ENCODE measurements at places on chromosomes 6 and 20. TPM values are rescaled to one million over a fixed set of nuclear protein-coding genes. Genes with fewer than 3 reads are reported as not detected.

DNA sequence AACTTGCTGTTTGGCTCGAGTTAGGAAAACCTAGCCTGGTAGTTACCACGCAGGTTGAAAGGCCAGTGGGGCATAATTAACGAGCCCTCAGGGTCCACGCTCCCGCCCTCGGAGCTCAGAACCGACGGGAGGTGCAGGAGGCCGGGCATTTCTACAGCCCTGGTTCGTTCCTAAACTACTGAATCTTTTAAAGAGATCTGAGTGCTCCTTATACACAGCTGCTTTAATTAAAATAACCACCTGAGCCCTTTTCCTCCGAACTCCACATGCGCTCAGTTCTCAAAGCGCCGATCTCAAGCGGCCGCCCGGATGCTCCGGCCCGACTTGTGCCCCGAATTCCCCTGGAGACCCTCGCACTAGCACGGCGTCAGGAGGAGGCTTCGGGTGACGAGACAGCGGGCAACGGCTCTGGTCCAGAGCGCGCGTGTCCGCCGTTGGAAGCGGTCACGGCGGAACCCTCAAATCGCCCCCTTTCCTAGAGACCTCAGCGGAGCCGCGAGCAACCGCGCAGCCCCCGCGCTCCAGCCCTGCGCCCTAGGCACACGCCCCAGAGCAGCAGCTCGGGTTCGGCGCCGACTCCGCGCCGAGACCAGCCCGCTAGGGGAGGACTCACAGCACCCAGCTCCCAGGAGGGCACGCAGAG, 397 bp downstream of the WDR27 start:
- DNase-seq, result no peak

DNA sequence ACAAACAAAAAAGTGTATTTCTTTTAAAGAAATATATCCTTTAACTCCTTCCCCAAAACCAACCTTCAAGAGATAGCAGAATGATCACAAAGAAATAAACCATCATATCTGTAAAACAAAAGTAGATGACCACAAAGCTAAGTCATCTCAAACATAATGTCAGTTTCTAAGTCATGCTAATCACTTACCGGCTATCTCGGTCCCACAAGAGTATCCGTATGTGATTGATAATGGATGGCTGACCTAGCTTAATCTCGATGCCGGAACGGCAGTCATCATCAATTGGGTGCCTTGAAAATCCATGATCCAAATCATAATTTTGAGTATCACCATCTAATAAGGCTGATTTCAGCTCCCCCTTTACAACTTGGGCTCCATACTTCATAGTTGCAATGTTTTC, 59.7 kb downstream of the BTBD9 start:
- no peak for DNase-seq

Gene CDSN
- not detected for total RNA-seq

Gene SAMD5
- total RNA-seq, result 0.87 TPM

Gene MEI4
- total RNA-seq, result not detected

DNA sequence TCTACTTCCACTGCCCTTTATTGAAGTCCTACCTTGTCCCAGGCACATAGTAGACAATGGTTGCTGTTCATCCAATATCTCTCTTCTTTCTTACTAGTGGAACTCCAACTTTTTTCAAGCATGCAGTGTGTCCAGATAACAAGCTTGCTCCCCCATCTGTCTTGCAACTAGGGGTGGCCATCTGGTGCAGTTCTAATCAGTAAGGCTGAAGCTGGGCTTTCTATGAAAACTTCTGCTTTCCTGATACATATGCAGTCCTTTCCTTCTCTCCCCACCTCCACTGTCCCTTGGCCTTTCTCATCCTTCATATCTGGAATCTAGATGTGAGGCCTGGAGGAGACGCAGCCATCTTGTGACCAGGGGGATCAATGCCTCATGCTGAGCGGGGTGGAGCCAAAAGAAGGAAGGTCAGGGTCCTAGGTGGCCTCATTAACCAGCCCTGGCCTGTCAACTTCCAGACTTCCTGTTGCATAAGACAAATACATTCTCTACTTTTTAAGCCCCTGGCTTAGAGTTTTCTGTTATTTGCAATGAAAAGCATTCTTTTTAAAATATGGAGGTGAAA, 59.6 kb upstream of the ZFP64 start:
- no peak for DNase-seq

Gene UNC93A
- total RNA-seq, result not detected

Gene ASIP
- total RNA-seq, result not detected

- peak; percentile 66 for DNase-seq
Measured at GRCh38 chr6:168526841-168527281, 85.9 kb downstream of the SMOC2 start.

DNA sequence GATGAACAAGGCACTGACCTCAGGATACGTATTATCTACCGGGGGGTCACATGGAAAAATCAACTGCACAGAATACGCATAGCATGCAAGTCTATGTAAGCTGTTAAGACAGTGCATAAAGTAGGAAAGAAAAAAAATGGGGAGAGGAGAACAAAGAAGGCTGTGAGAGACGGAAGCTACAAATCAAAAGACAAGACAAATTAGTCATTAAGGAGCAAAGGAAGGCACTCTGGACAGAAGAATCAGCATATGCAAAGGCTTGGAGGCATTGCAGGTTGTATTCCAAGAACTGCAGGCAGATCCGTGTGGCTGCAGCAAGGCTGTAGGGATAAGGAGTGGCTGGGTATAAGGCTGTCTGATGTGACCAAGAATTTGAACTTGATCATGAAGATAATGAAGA, 89.0 kb downstream of the NRSN1 start:
- no peak for DNase-seq

- no peak for DNase-seq
Measured at GRCh38 chr6:90689172-90689571, 102.3 kb upstream of the MAP3K7 start.

GRCh38 chr6:104644848-104645247, 214.9 kb downstream of the HACE1 start:
- peak; percentile 58 for DNase-seq

Gene MCCD1
- not detected for total RNA-seq

DNA sequence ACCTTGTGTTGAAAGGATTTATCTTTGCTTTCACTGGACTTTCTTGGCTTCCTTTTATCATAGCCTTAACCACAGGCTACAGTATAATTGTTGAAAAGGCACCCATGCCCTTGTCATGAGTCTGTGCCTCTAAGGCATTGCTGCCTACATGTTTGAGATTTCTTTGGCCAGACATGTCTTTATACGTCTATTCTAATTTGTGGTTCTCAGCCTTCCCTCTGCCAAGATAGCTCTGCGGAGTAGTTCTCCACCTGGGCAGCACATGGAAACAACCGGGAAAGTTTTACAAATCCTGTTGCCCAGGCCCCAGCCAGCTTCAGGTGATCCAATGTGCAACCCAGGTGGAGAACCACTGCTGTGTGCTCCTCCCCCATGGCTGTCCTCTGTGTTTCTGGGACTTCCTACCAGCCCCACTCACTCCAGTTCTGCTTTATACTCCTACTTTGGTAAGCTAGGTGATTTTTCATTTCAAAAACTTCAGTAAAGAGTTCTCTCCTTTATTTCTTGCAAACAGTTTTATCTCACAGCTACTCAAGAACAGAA, 159.6 kb upstream of the MYLIP start:
- no peak for DNase-seq

- DNase-seq, result no peak
Measured at GRCh38 chr6:57294862-57295445, 22.5 kb upstream of the PRIM2 start.

DNA sequence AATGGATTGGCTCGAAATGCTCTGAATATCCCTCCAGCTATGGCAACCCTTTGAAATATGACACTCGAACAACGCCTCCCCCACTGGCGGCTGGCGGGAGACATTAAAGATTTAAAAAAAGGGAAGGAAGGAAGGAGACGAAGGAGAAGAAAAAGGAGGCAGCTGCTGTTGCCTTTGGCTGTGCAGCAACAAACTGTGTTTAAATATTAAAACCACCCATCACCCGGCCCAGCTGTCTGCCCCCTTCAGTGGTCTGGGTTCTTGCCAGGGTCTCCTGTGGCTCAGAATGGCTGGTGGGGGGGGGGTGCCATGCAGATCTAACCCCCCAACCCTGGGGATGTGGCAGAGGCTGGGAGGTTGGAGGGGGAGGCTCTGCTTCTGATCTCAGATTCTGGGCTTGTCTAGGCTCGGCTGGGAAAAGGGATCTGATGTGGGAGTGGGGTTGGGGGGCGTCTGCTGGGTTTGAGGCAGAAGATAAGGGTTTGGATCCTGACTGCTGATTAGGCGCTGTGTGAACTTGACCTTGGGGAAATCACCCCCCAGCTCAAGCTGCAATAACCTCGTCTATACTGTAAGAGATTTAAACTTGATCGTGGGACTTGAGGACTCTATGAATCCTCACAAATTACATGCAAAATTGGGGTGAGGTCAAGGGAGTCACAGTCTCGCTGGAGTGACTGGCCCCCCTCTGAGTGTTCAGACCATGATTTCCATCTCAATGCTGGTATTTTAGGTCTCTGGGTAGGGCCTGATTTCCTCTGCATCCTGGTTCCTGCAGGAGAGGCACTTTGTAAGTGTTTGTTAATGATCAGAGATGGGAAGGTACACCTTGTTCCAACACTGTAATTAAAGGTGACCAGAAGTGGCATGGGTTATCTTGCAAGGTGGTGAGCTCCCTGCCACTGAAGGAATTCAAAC, 40.3 kb upstream of the BLCAP start:
- no peak for DNase-seq

- DNase-seq, result peak; percentile 17
Measured at GRCh38 chr20:32304131-32304746, 26.8 kb downstream of the KIF3B start.

GRCh38 chr20:37075932-37076685, 19.7 kb downstream of the RBL1 start:
- DNase-seq, result peak; percentile 24

- DNase-seq, result no peak
Measured at GRCh38 chr20:8755340-8756118, 313.4 kb upstream of the PLCB4 start.

- DNase-seq, result peak; percentile 78
Measured at GRCh38 chr6:161038229-161039031, 46.9 kb downstream of the MAP3K4 start.

DNA sequence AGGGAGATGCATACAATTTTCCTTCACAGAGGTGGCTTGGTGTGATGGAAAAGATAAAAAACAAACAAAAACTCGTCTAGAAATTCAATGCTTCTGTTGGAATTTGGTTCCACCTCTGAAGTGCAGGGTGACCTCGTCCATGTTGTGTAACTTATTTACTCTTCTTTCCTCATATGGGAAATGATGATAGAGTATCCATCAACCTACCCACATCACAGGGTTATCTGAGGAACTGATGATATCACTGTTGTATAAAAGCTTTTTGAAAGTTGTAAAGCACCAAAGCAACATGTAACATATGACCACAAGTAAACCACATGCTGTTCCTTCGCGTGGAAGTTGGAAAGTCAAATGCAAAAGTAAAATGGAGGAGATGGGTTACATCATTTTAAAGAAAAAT, 212.0 kb upstream of the SGK1 start:
- no peak for DNase-seq

DNA sequence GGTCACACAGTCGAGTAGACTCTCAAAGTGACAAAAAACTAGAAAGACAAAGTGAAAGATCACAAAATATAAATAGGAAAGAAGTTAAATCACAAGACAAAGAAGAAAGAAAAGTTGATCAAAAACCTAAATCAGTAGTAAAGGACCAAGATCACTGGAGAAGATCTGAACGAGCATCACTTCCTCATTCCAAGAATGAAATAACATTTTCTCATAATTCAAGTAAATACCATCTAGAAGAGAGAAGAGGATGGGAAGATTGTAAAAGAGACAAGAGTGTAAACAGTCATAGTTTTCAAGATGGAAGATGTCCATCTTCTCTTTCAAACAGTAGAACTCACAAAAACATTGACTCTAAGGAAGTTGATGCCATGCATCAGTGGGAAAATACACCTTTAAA, 31.6 kb upstream of the GJA10 start:
- DNase-seq, result no peak

- no peak for DNase-seq
Measured at GRCh38 chr6:91681296-91681695, 1094.4 kb upstream of the MAP3K7 start.

Gene TPX2
- total RNA-seq, result 5.8 TPM

DNA sequence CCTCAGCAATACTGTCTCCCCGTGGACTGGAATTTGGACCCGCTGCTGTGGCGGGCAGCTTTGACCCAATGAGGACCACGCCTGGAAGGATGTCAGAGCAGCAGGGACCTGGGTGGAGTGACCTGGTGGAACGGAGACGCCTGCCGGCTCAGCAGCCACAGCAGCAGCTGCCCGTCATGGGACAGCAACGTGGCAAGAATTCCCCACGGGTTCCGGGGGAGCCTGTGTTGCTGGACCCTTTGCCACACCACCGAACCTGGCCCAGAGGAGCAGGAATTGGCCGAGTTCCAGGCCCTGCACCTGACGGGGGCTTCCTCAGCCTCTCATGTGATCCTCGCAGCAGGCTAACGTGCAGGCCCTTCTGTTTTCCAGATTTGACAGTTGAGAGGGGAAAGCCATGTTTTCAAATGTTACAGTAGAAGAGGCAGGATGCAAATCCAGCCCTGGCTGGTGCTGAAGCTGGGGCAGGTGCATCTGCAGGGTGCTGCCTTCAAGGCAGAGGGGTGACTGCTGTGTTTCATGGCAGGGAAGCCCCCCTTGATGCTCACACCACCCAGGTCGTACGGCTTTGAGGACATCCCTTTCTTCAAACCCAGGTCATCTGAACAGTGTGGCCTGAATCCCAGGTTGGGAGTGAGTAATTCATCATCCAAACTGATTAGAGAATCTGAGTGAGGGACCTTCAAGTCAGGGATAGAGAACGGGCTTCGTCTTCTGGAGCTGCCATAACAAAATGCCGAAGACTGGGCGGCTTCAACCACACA, 93.4 kb downstream of the THBS2 start:
- no peak for DNase-seq
